ENCODE measurements at places on chromosomes 2 and 18.

DNA sequence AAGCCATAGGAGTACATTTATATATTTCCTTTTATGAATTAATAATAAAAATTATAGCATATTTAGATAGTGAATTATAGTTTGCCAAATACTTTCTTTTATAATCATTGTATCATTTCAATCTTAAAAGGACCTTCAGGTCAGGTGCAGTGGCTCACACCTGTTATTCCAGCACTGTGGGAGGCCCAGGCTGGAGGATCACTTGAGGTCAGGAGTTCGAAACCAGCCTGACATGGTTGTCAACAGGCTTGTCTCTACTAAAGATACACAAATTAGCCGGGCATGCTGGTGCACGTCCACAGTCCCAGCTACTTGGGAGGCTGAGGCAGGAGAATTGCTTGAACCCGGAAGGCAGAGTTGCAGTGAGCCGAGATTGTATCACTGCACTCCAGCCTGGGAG, 19.7 kb downstream of the APOB start:
- no peak for DNase-seq

DNA sequence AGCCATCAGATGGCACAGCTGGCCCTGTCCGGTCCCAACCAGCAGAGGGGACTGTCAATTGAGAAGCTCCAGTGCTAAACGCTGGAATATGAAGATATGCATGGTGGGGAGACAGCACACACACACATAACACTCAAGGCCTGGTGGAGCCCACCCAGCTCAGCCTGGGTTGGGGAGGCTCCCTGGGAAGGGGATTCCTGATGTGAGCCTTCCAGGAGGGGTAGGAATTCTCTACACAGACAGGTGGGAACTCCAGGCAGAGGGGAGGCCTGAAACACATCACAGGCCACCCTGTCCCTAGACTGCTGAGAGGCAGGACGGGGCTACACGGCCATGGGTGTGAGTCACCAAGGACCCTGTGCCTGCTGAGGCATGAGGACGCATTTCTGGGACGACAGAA, 49.4 kb upstream of the SH3RF3 start:
- DNase-seq = no peak

- DNase-seq = no peak
Observed at GRCh38 chr2:161161074-161161706, 962 bp downstream of the TANK start.

GRCh38 chr2:145383961-145384360, 864.0 kb upstream of the ZEB2 start:
- DNase-seq = no peak
